ENCODE measurements at places on chromosomes 4 and X. TPM values are rescaled to one million over a fixed set of nuclear protein-coding genes. Genes with fewer than 3 reads are reported as not detected.

RNF128 gene
- 13.5 TPM for total RNA-seq

PABPC1L2B gene
- total RNA-seq: not detected

GATA1 gene
- total RNA-seq: 0.32 TPM

MFSD8 gene
- total RNA-seq: 24.6 TPM

TMPRSS11F gene
- not detected for total RNA-seq

MAGEB2 gene
- not detected for total RNA-seq

FGF13 gene
- 12.8 TPM for total RNA-seq

VCX gene
- not detected for total RNA-seq

HTT-AS gene
- not detected for total RNA-seq

XAGE1B gene
- total RNA-seq: not detected

IL13RA2 gene
- total RNA-seq: 0.22 TPM

P2RY4 gene
- total RNA-seq: 0.79 TPM

SCML2 gene
- 4.2 TPM for total RNA-seq

MAB21L2 gene
- total RNA-seq: 9.4 TPM

CLDN34 gene
- total RNA-seq: not detected

GAGE12E gene
- total RNA-seq: not detected

DYNLT3 gene
- total RNA-seq: 27.8 TPM

DNAAF6 gene
- total RNA-seq: not detected

Data from mucosa of descending colon (tissue), 3 donors.